Nucleus accumbens (tissue), 56 donors: ENCODE measurements at places on chromosomes 7 and 10.

GRCh38 chr10:17037910-17038309, 91.7 kb downstream of the CUBN start:
- DNase-seq = no peak

GRCh38 chr7:47636433-47637175, 54.7 kb upstream of the TNS3 start:
- no peak for DNase-seq

- DNase-seq = no peak
Observed at GRCh38 chr10:1488970-1489548, 248.3 kb downstream of the ADARB2 start.

GRCh38 chr10:124347956-124348355, 70.8 kb downstream of the OAT start:
- no peak for DNase-seq

DNA sequence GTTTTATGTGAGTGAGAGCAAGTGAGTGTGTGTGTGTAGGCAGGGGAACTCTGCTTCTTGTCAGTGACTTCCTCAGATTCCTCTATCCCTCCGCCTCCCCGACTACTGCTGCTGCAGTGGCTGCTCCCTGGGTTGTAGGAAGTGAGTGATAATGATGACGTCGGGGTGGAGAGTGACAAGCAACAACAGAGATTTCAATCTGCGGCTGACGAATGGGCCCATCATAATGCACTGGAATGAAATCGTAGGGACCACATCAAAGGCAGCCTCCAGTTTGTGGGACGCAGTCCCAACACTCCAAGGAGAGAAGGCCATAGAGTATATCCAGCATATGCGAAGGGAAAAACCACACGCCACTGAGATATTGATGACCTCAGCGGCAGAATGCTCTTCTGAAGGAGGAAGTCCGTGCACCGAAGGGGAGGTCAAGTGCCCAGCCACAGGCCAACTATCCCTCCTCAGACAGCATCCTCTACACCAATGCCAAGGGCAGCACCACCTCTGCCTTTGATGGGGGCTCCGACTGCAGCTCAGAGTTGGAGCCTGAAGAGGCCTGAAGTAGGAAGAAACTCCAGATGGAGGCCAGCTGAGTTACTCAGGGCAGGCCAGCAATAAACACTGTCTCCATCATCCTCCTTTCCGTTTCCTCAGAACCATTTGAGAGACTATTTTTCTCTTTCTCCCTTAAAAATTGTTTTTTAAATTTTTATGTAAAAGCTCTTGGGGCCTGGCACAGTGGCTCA, 11.3 kb upstream of the STMP1 start:
- DNase-seq = peak; percentile 82

DNA sequence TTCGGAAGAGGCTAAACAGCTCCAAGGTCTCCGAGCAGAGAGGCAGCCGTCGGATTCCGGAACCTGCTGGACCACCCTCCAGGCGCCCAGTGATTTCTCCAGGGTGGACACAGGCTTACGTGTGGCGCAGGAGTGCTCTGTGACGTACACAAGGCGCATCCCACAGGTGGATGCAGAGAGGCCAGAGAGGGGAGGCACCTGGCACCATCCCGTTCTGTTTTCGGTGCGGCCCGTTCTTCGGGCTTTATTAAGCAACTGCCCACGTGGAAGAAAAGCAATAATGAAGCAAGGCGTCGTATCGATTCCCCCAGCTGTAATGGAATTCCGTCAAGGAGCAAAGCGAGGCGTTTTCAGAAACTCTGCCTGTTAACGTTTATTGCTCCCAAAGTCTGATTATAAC, 163.6 kb downstream of the PTPRN2 start:
- DNase-seq = no peak

- DNase-seq = peak; percentile 13
Observed at GRCh38 chr7:112422842-112423496, 27.3 kb upstream of the IFRD1 start.

DNA sequence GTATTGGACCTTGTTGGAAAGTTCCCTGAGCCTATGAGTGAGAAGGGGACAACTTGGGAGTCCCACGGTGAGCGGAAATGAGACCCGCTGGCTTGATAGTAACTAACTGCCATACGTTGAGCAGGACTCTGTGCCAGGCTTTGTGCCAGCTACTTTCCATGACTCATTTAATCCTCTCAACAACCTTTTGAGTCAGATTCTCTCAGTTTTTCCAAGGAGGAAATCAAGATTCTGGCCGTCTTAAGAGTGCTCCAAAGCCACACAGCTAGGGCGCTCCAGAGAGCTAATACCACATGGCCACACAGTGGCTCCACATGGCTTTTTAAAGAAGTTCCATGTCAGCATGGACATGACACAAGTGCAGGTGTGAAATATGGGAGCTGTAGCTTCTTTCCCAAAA, 55.7 kb downstream of the NOD1 start:
- no peak for DNase-seq

GRCh38 chr7:234708-235553, 42.6 kb downstream of the FAM20C start:
- DNase-seq = no peak

DNA sequence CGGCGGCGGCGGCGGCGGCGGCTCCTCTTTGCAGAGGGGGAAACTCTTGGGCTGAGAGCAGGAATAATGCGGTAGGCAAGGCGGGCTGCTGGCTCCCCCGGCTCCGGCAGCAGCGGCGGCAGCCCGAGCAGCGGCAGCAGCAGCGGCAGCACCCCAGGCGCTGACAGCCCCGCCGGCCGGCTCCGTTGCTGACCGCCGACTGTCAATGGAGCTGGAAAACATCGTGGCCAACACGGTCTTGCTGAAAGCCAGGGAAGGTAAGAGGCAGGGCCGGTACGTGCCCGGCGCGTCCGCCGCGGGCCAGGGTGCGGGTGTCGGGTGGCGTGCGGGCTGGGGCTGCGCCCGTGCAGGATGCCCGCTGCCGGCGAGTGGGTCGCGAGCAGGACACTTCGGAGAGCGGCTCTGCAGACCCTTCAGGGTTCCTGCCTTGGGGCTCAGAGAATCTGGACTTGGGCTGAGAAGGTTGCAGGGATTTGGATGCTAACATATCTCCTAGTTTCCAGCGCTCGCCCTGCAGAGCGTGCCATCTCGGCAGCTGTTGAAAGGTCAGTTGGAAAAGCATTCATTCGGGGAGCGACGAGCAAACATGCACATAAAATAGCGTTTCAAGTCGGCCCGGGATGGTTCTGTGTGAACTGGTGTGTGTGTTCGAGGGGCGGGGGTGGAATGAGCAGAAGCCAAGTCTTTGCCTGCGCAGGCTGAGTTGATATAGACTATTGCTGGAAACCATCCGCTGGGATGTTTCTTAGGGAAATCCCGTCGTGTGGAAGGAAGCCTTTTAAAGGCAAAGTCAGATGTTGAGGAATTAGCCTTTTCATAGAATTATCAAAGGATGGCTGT, 562 bp downstream of the GRK5 start:
- DNase-seq = peak; percentile 44

- DNase-seq = no peak
Observed at GRCh38 chr10:127441350-127442219, 107.5 kb upstream of the NPS start.

- no peak for DNase-seq
Observed at GRCh38 chr10:70500812-70501301, 22.3 kb downstream of the PALD1 start.

DNA sequence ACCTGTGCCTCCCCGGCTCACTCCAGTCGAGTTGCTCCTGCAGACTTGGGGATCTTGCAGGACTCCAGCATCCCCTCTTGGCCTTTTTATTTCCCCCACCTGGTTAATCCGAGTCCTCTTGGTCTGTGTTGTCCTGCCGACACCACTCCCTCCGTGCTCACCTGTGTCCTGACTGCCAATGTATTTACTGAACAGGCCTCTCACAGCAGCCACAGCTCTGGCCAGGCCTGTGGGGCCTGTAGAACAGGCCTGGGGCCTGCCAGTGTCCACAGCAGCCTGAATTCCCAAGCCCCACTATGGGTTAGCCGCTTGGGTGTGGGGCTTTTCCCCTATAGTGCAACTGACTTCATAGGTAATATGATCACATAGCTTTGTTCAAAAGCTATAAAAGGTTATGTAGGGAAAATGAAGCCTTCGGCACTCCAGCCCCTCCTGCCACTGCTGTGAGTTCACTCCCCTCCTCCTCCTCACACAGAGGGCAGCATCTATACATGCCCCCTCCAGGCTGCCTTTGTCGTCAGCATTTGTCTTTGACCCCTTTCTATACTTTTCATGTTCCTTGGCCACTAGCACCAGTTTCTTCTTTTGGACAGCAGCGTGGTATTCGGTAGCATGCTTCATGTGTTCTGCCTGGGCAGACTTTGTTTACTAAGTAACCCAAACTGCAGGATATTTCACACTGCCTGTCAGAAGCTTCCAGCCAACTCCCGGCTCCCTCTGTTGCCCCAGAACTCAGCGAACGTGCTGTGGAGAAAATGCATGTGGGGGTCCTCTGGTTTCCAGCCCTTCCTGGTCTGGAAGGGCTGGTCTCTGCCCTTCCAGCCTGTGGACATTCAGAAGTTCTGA, 46.1 kb downstream of the ZNF467 start:
- DNase-seq = no peak

DNA sequence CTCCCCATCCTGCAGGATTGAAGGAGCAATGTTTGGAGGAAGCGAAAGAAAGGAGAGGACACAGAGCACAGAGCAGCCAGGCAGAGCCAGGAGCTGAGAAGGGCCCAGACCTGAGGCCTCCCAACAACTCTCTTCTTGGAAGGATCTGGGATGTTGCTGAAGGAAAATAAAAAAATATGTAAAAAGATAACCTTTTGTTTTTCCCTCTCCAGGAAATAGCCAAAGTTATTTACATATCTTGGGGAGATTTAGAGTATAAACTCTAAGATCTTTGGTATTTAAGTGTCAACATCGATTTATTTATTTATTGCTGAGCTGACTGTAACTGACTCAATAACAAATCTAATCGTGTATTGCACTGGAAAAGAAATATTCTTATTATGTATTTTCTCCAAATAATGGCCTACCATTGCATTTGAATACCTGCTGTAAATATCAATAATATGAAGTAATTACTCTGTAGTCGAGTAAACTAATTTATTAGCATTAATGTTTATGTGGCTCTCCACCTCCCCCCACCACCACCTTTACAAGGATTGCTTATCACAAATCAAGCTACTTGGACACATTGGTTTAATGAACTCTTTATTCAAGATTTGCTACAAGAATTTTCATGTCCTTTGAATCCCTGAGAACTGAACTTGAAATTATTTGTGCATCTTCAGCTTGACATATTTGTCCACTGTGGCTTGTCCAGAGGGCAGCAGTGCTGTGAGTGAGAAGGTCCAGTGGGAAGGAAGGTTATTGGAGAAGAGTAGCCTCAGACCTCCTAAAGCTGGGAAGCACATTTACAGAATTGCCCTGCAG, 1.8 kb upstream of the HOXA11 start:
- no peak for DNase-seq

GRCh38 chr7:39681887-39682441, 58.6 kb downstream of the RALA start:
- DNase-seq = no peak

GRCh38 chr10:96614515-96614914, 27.7 kb upstream of the TM9SF3 start:
- DNase-seq = no peak

DNA sequence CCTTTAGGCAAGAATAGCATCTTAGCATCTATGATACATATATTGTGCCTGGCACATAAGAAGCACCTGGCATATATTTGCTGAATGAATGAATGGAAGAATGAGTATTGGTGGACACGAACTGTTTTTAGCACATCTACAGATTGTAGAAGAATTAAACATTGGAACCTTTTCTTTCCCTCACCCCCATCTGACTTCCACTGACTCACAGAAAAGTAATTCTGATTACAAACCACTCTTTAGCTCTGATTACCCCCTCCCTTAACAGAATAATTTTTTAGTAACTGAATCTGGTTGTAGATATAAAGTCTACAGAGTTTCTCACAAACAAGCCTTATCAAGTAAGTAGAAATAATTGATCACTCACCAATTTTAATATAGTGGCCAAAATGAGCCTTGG, 31.9 kb downstream of the SLC26A4 start:
- DNase-seq = no peak

DNA sequence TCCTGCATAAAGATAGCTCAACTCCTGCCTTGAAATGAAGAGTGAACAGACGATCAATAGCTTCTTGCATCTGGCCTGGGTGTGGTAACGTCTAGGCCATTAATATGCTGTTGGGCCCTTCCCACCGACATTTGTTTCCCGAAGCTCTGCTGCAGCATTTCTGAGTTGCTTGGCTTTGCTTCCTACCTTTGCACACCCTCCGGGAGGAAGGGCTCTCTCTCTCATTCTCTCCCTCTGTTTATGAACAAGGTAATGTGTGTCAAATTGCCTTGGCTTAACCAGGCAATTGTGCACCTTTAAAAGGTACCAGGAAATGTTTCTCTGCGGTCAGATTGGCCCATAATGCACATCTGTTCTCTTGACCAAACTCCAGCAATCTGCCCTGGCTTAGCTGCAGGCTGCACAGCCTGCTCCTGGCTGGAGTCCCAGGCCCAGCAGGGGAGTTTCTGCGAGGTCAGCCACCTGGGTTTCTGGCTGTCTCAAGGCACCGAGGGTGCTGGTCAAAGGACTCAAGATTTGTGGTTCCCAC, 223.7 kb downstream of the SNX10 start:
- DNase-seq = no peak

DNA sequence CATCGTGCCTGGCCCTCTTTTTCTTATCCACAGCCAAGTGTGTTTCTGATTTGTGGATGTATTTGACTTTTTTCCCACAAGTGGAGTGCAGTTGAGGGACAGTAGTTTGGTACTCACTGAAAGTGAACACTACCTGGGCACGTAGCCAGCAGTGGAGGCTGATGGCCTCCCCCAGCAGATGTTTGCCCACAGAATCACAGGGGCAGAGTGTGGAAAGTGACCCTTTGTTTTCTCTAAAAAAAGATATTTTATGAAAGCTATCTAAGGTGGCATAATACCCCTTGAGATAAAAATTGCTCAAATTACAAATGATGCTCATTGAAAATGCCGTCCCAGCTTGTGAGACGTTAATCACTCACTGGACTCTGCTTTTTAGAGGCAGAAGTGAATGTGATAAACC, 29.1 kb downstream of the WDR37 start:
- DNase-seq = no peak

DNA sequence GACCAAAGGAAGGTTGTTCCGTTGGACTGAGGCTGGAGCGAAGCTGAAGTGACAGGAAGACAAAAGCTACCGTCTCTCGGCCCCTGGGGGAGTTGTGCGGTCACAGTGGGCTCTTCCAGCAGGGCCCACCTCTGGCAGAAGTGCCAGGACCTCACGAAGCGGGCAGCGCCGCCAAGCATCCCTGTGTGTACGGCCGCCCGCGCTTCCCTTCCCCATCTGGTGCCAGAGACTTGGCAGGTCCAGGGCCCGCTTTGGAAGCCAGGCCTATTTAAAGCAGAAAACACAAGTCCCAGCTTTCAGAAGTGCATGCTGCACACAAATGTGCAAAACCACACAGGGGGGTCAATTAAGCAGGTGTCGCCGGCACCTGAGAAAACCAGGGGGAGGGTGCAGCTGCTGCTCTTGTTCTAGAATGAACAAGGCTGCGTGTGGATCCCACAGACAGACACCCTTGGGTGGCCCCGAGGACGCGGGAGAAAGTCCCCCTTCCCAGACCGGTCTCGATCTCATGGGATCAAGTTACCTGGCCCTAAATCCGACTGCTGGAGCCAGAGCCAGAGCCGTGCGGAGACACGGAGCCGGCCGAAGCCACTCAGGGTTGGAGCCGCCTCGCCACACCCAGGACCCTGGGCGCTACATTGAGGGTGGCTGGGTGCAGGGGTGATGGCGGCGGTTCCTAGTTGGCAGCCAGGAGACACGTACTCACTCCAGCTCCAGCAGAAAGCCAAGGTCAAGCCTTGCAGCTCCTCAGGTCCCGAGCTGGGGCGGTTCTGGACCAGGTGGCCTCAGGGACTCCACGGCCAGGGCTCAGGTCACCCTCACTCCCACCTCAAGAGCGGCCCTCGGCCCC, 51.8 kb upstream of the PPP2R2D start:
- DNase-seq = no peak

- no peak for DNase-seq
Observed at GRCh38 chr10:18104223-18104872, 35.9 kb upstream of the CACNB2 start.
